Stimulated activated CD4-positive, alpha-beta T cell treated with anti-CD3 and anti-CD28 coated beads, Interleukin-2, amount 100 ng/mL, for 48 hours (primary cell): ENCODE measurements at places on chromosomes 4 and X.

GRCh38 chrX:27840881-27841280 lies 33.1 kb downstream of the MAGEB10 start:
- DNase-seq = no peak

DNA sequence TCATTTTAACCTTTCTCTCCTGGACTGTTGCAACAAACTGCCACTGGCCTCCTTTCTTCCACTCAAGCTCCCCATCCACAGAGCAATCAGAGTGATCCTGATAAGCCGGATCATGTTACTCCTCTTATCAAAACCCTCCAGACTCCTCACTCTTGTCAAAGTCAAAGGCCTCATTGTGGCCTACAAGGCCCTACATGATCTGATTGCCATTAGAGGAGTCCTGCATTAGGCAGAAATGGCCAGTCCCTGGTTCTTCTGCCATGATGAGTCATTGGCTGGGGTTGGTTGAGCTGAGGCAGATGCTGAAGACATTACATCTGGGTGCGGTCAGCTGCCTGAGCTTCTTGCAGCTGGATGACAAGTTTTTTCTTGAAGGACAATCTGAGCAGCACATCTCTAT lies 32.7 kb upstream of the CASK start:
- DNase-seq = no peak

GRCh38 chr4:52911684-52912294 lies 49.7 kb downstream of the RASL11B start:
- DNase-seq = peak; percentile 76

DNA sequence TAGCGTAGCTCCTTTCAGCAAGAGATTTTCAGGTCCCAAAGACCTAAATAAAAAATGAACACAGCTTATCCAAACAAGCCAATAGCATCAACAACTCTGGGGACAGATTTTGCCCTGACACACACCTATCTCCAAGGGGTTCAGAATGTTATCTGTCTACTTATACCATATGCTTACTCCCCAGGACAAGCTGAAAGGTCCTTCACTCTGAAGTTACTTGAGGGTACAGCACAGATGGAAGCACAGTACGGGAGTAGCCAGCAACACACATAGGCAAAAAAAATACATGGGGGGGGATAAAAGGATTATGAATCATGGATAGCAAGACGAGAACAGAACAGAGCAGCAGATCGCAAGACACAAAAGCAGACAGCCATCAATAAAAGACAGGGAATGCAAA lies 90.7 kb upstream of the MCF2 start:
- no peak for DNase-seq

GRCh38 chrX:12497832-12498591 lies 293.2 kb upstream of the PRPS2 start:
- DNase-seq = no peak

DNA sequence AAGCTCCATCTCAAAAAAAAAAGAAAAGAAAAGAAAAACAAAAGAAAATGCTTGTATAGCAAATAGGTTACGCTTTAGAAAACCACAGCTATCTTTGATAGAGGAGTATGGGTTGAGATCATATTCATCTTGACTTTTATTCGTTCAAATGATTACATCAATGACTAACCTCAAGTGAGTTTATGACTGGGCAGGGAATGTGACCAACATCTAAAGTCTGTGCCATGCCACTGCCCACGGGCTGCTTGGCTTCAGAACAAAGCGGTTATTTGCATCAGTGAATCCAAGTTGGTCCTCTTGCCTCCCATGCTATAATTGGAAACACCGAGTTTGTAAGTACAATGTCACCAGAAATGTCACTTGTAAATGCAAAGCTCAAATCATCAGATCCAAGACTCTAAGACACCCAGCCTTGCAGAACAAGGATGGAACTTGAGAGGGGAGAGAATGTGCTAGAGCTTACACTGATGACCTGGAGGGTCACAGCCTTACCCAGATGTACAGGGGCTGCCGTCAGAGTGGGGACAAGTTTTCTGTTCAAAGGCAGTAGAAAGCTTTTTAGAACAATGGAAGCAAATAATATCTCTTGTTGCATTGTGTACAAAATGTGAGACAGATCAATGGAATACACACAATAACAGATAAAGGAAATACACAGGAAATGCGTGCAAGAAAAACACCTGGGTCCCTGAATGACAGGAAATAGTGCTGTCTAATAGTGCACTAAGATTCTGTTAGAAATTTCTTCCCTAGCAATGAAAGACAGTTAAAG lies 8.4 kb upstream of the OPN1LW start:
- DNase-seq = no peak
